ENCODE measurements at places on chromosomes 6 and 20.
A peak's percentile ranks its signal among the peaks of the same experiment; 100 is the strongest.

GRCh38 chr6:8415280-8415679 lies 20.1 kb downstream of the SLC35B3 start:
- DNase-seq: no peak

GRCh38 chr6:164996838-164997237 lies 312.6 kb downstream of the C6orf118 start:
- no peak for DNase-seq

- peak; percentile 14 for DNase-seq
Observed at GRCh38 chr6:70299456-70299855, 3.4 kb downstream of the COL9A1 start.

DNA sequence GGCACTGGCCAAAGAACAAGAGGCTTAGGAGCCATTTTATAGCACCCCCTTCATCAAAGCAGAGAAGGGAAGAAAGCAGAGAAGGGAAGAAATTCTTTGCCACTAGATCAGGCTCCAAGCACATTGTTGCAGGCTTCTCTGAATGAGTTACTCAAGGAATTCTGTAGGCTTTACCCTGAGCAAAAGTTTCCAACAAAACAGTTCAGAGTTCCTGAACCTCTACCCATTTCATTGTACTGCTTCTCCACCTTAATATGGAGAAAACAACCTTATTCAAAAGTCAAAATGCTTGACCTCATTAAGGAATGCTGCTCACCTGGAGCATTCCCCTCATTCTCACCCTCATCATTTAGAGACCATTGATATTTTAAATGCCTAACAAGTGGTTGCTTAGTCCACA lies 115.5 kb upstream of the LOC128125822 start:
- DNase-seq: no peak

DNA sequence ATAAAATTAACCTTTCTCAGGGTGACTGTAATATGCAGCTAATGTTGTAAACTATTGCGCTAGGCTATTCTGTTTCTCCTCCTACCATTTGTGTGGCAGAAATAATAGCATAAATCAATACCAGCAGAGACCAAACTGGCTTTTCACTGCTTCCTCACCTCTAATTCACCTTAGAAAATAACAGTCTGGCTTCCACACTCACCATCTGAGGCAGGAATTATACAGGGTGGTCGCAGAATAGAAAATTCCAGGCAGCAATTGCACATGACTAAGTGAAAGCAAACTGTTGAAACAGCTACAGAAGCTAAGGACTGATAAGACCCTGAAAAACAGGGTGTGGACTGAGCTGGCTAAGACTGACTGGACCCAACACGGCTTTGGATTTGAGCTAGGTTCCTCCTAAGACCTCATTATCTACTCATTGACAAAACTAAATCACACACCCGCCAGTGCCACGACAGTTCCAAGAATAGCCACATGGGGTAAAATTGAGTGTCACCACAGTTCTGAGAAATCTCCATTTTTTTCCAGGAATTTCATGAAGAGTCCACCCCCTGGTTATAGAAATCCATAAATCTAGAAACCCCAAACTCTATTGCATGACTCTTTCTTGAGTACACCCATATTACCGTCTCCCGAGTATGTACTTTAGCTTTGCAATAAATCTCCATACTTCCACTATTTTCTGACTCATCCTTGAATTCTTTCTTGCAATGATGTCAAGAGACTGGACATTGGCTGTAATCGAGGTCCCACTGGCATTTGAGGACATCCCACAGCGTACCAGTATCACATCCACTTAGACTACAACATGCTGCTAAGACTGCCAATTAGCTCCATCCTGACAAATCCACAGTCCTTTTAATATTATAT lies 60.9 kb upstream of the KCNQ5 start:
- peak; percentile 9 for DNase-seq

- no peak for DNase-seq
Observed at GRCh38 chr20:37396416-37397075, 50.6 kb downstream of the SRC start.

Data from fibroblast of lung (primary cell).